ENCODE measurements at places on chromosomes 1 and 21.

DNA sequence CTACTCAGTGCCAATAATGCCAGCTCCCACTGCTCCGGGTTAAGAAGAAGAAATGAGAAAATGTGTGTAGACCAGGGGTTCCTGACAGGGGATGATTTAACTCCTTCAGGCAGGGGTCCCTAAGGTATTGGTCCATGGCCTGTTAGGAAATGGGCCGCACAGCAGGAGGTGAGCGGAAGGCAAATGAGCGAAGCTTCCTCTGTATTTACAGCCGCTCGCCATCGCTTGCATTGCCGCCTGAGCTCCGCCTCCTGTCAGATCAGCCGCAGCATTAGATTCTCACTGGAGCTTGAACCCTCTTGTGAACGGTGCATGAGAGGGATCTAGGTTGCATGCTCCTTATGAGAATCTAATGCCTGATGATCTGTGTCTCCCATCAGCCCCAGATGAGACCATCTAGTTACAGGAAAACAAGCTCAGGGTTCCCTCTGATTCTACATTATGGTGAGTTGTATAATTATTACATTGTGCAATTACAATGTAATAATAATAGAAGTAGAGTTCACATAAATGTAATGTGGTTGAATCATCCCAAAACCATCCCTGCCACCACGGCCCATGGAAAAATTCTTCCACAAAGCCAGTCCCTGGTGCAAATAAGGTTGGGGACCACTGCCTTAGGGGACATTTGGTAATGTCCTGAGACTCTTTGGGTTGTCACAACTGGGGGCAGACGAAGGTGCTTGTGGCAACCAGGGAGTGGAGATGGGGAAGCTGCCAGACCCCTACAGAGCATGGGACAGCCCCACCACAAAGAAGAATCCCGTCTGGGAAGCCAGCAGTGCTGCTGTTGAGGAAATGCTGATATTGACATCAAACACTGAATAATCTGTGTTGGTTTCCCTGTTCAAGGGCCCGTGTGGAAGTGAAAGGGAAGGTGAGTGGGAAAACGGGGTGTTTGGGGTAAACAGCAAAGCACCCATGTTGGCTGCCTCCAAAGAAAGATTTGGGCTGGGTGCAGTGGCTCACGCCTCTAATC is 60.8 kb downstream of the DHRS3 start:
- no peak for DNase-seq

DNA sequence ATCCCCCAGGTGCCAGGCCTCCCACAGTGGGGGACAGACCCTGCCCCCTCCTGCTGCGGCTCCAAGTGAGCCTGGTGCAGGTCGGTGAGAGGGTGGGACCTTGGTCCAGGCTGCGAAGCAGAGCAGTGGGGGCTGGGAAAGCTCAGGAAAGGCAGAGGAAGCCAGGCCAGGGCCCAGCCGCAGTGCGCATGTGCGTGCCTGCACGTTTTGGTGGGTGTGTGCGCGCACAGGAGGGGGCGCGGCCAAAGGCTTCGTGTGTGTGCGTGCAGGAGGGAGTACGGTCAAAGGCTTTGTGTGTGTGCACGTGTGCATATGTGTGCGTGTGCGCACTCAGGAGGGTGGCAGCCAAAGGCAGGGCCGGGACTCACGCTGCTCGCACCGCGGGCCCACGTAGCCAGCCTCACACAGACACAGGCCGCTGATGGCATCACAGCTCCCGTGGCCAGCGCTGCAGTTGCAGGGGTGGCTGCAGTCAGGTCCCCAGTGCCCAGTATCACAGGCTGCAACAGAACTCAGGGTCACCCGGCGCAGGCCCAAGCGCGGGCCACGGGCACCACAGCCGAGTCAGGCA is 45.9 kb downstream of the ARHGEF16 start:
- no peak for DNase-seq

DNA sequence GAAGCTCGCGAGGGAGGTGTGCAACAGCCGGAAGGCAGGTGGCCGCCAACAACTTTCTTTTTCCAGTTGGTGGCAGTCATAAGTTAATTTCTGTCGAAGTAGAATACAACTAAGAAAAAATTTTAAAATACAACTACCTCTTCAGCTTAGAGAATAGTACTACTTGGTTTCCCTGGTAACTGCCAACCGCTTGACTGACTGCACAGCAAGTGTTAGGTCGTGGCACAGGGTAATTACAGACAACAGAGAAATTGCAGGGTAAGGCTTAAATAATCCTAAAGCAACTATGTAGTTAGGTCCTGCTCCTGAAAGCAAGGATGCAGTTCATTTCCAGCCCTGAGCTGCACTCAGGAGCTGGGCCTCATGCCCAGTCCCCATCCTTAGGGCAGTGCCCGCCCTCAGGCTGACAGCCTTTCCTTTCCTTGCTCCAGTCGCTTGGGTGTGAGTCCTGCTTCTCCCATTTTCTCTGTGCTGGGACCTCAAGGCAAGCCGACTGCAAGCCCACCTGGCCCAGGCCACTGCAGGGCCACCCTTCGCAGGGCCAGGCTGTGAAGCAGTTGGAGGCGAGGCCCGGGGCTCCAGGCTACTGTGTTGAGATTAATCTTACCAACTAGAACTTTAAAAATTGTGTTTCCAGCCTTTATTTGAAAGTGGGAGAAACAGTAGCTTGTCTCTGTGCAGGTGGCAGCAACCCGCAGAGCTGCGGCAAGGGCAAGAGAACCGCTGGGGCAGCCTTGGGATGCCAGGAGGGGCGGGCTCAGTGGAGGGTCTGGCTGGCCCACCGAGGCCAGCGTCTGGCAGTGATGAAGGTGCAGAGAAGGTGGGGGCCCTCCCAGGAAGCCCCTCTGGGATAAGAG is 148.3 kb downstream of the PCBP3 start:
- DNase-seq = no peak

DNA sequence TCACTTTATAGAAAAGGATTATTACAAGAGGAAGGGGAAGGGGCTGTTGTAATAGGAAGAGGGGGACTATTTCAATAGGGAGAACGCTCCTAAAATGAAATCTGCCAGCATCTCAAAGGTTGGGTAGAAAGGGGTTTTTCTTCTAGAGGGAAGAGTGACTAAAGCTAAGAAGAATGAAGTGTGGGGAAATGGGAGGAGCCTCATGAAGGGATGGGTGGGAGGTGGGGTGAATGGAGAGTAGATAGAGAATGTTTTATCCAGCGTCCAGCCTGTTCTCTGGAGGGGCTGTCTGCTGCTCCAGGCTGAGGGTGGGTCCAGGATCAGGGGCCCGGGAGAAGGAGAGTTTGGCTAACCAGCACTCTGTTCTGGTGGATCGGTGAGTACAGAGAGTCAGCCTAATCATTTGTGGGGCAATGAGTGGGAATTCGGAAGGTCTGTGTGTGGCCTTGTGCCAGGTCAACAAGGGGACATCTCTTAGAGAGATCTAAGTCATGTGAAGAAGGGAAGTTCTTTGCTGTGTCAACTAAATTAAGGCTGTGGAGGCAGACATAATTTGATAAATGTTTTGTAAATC is 25.2 kb downstream of the VN1R5 start:
- DNase-seq = no peak

GRCh38 chr1:34315974-34316373 is 139.3 kb downstream of the C1orf94 start:
- DNase-seq = no peak

DNA sequence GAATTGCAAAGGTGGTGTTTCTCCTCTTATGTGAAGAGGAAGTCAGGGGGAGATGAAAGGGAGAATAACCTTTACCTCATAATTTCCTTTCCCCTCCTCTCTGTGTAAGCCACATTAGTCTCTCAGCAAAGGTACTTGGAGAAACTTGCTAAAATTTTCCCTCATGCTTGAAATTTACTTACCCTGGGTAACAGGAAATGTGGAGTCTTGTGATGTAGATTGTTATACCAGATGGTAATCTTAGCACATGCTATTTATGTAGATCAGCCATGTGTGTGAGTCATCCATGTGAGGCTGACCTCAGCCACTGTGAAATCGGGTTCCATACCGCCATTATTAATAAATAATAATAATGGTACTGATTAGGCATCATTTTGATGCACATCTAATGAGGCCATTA is 128.4 kb downstream of the TGFB2 start:
- DNase-seq = no peak

DNA sequence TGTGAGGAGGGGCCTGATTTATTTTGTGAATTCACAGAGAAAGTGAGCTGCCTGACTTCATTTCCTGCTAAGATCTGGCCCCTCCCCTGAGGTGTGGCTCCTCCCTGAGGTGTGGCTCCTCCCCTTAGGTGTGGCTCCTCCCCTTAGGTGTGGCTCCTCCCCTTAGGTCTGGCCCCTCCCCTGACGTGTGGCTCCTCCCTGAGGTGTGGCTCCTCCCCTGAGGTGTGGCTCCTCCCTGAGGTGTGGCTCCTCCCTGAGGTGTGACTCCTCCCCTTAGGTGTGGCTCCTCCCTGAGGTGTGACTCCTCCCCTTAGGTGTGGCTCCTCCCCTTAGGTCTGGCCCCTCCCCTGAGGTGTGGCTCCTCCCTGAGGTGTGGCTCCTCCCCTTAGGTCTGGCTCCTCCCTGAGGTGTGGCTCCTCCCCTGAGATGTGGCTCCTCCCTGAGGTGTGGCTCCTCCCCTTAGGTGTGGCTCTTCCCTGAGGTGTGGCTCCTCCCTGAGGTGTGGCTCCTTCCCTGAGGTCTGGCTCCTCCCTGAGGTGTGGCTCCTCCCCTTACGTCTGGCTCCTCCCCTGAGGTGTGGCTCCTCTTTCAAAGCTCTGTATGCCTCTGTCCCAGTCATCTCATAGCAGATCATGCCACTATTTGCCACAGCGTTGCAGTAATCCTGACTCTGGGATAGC is 26.9 kb upstream of the LRRC3 start:
- DNase-seq = peak; percentile 81

DNA sequence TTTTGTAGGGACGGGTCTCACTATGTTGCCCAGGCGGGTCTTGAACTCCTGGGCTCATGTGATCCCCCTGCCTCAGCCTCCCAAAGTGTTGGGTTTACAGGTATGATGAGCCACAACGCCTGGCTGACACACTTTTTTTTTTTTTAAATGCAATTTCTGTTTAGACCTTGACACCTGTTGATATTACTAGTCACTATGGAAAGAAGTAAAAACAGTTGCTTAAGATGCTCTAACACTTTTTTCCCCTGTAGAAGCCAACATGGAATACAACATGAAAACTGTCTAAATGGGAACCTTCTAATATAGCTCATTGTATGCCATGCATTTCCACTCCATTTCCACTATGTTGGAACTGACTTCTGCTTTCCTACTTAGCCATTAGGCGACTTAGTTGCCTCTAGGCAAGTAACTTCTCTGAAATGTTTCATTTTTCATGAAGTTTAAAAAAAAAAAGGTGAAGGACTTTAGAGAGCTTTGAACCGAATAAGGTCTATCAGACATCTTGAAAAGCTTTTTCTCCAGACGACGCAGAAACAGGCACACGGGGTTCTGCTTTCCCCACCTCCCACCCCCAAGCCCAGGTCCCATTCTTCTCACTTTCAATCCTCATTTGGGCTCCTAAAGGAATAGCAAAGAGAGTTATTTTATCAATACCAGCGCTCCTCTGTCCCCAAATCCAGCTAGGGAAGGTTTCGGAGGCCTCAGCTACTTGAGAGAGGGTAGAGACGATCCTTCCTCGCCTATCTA is 648 bp upstream of the DR1 start:
- no peak for DNase-seq
